Activated CD4-positive, alpha-beta T cell treated with anti-CD3 and anti-CD28 coated beads, Interleukin-2, amount 10 ng/mL, durations not matched to agents 24 days and 14 days (primary cell): ENCODE measurements at places on chromosomes 6 and 20. TPM values are rescaled to one million over a fixed set of nuclear protein-coding genes. Genes with fewer than 3 reads are reported as not detected.

GRCh38 chr6:66103954-66104353 is 396.9 kb upstream of the EYS start:
- no peak overlapping the region for H3K4me3 ChIP-seq
- no peaks in the 10 kb centered on the region for H3K36me3 ChIP-seq
- no peaks in the 10 kb centered on the region for H3K27me3 ChIP-seq
- H3K27ac ChIP-seq = no peak overlapping the region
- no peaks in the 10 kb centered on the region for H3K4me1 ChIP-seq

- no peak overlapping the region for H3K27ac ChIP-seq
- H3K4me3 ChIP-seq = no peak overlapping the region
- DNase-seq = no peak
- H3K4me1 ChIP-seq = no peaks in the 10 kb centered on the region
Observed at GRCh38 chr20:54661880-54662465, 186.6 kb downstream of the DOK5 start.

DNA sequence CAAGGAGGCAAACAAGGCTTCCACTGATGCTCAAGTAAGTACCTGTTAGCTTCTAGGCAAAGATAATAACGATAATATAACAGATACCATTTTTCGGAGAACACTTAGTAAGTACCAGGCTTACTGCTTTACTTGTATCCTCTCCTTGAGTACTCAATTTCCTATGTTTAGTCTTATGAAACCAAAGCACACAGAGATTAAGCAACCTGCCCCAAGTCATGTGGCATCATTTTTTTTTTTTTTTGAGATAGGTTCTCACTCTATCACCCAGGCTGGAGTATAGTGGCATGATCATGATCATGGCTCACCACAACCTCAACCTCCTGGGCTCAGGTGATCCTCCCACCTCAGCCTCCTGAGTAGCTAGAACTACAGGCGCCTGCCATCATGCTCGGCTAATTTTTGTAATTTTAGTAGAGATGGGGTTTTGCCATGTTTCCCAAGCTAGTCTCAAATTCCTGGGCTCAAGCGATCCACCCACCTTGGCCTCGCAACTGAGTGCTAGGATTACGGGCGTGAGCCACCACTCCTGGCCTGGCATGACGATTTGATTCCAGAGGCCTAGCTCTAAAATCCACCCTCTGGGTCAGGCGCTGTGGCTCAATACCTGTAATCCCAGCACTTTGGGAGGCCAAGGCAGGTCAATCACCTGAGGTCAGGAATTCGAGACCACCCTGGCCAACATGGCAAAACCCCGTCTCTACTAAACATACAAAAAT is 14.0 kb downstream of the SPAG4 start:
- no peak for DNase-seq
- H3K36me3 ChIP-seq = peaks cover 56% of the 10 kb centered on the region
- H3K27me3 ChIP-seq = no peaks in the 10 kb centered on the region
- H3K27ac ChIP-seq = no peak overlapping the region

- peaks cover 32% of the 10 kb centered on the region for H3K36me3 ChIP-seq
- H3K27ac ChIP-seq = no peak overlapping the region
- H3K4me1 ChIP-seq = peaks cover 33% of the 10 kb centered on the region
- peaks cover 4% of the 10 kb centered on the region for H3K27me3 ChIP-seq
- DNase-seq = peak; percentile 71
Observed at GRCh38 chr6:139369568-139370282, 4.7 kb downstream of the CITED2 start.

The TCF21 gene
- total RNA-seq = not detected in 2 replicates

The COL21A1 gene
- not detected in 2 replicates for total RNA-seq

GRCh38 chr6:79468116-79468515 is 69.1 kb downstream of the LCA5 start:
- no peaks in the 10 kb centered on the region for H3K36me3 ChIP-seq
- H3K27me3 ChIP-seq = no peaks in the 10 kb centered on the region
- no peak overlapping the region for H3K4me3 ChIP-seq
- DNase-seq = no peak
- H3K27ac ChIP-seq = no peak overlapping the region

- H3K4me3 ChIP-seq = no peak overlapping the region
- DNase-seq = no peak
- H3K4me1 ChIP-seq = no peaks in the 10 kb centered on the region
- no peak overlapping the region for H3K27ac ChIP-seq
Observed at GRCh38 chr6:121912905-121913304, 477.5 kb downstream of the GJA1 start.

The EYS gene
- total RNA-seq = not detected in 2 replicates

- H3K4me1 ChIP-seq = peaks cover 48% of the 10 kb centered on the region
- no peaks in the 10 kb centered on the region for H3K27me3 ChIP-seq
- no peak overlapping the region for H3K27ac ChIP-seq
- no peak overlapping the region for H3K4me3 ChIP-seq
- H3K36me3 ChIP-seq = no peaks in the 10 kb centered on the region
- no peak for DNase-seq
Observed at GRCh38 chr6:112038268-112038667, 15.6 kb upstream of the CCN6 start.

DNA sequence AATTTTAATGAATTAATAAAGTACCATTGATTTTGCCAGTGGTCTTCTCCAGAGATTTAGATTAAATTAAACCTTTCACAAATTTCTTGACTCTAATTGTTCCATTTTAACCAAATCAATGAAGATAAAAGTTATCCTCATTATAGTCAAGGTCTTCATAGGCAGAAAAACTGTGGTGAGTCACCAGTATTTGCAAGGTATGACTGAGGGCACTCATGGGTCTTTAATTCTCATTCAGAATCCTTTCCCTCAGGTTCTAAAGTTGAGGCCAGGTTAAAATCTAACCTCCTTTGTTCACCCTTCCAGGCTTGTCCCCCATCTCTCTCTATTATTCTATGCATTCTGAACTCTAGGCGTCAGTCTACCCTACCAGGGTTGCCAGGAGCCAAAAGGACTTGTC is 93.9 kb downstream of the JAG1 start:
- H3K27me3 ChIP-seq = no peaks in the 10 kb centered on the region
- no peak for DNase-seq
- H3K36me3 ChIP-seq = peaks cover 2% of the 10 kb centered on the region
- H3K27ac ChIP-seq = no peak overlapping the region
- H3K4me1 ChIP-seq = peaks cover 14% of the 10 kb centered on the region
- H3K4me3 ChIP-seq = no peak overlapping the region

- no peaks in the 10 kb centered on the region for H3K36me3 ChIP-seq
- H3K27me3 ChIP-seq = no peaks in the 10 kb centered on the region
- DNase-seq = no peak
- H3K4me1 ChIP-seq = no peaks in the 10 kb centered on the region
- H3K27ac ChIP-seq = no peak overlapping the region
Observed at GRCh38 chr6:169224185-169224695, 29.4 kb downstream of the THBS2 start.

The SPATA25 gene
- 0.47 and 1.8 TPM in 2 replicates for total RNA-seq

The CALHM5 gene
- not detected in 2 replicates for total RNA-seq

- H3K27ac ChIP-seq = no peak overlapping the region
- no peak for DNase-seq
- peaks cover 4% of the 10 kb centered on the region for H3K4me1 ChIP-seq
- peaks cover 58% of the 10 kb centered on the region for H3K27me3 ChIP-seq
- no peak overlapping the region for H3K4me3 ChIP-seq
Observed at GRCh38 chr6:7047966-7048365, 59.8 kb upstream of the RREB1 start.

The TMX4 gene
- 27.2 and 32.5 TPM in 2 replicates for total RNA-seq

DNA sequence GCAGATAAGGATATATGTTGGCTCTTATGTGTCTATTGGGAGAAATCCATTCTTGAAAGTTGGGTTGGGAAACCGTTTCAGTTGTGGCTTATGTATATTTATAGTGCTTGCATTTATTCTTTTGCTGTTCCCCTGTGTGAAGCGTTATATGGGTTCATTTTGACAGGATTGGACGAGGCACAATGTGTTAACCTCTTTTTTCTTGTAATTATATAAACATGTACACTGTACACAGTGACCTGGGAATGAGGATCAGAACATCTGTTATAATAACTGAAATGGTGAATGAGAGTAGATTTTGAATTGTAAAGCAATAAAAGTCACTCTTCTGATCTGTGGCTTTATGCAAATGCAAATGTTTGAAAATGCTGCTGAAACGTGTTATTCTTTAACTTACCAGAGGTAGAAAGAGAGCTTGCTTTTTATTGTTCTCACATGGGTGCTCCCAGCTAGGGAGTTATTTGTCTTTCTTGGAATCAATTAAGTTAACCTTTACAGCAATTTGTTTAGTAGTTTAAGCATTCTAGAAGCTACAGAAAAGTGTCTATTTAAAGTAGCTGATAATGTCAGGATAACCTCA is 213.7 kb downstream of the GRIK2 start:
- no peak overlapping the region for H3K4me3 ChIP-seq
- DNase-seq = no peak
- no peaks in the 10 kb centered on the region for H3K4me1 ChIP-seq

The RIMS1 gene
- total RNA-seq = not detected in 2 replicates

The TNFAIP3 gene
- 249 and 254 TPM in 2 replicates for total RNA-seq

The MAP7 gene
- total RNA-seq = 1.0 and 1.1 TPM in 2 replicates

The PACSIN1 gene
- total RNA-seq = not detected in 2 replicates

GRCh38 chr20:34052414-34052813 is 58.7 kb downstream of the RALY start:
- no peak for DNase-seq
- H3K27ac ChIP-seq = no peak overlapping the region
- peaks cover 2% of the 10 kb centered on the region for H3K36me3 ChIP-seq
- H3K4me1 ChIP-seq = peaks cover 22% of the 10 kb centered on the region
- no peaks in the 10 kb centered on the region for H3K27me3 ChIP-seq
- H3K4me3 ChIP-seq = no peak overlapping the region
